ENCODE measurements at places on chromosomes 6 and 20.

- no peak for DNase-seq
Observed at GRCh38 chr6:121510568-121511177, 75.2 kb downstream of the GJA1 start.

DNA sequence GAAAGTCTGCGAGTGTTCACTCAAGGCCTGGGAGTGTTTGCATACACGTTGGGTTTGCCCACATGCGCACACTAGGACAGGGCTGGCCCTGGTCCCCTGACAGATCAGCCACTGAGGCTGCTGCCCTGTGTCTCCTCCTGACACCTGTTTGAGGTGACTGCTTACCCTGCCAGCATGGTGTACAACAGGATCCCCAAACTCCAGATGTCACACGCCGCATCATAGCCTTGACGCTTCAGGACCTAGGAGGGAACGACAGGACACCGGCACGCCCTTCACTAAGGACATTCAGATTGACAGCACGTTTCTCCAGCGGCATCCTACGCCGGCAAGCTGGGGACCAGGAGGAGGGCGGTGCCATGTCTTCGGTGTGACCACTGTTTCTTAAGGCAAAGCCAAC lies 37.0 kb upstream of the MPC1 start:
- no peak for DNase-seq

- no peak for DNase-seq
Observed at GRCh38 chr6:99607416-99608036, 893 bp downstream of the PRDM13 start.

- no peak for DNase-seq
Observed at GRCh38 chr20:56429502-56429901, 17.4 kb downstream of the CASS4 start.

GRCh38 chr6:43242908-43243663 lies at the start of gene TTBK1:
TTBK1 (plus strand) TSS chr6:43243481; CDS start chr6:43246661, 3,180 bp downstream.
- DNase-seq = peak; percentile 80

DNA sequence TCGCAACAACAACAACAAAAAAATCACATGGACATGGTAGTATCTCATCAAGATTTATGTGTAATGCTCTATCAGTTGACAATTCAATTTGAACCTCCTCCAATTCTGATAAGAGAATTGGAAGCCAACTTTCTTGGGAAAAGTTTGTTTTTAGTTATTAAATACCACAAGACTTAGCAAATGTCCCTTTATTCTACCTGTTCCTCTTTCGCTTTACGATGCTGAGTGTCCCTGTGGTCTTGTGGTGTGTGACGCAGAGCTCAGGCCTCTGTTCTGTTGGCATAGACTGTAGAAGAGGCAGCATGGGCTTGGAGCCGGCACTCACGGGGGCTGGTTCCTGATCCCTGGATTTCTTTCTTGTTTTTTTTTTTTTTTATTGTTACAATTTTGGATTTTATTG lies 76.7 kb downstream of the PSMB1 start:
- no peak for DNase-seq

- no peak for DNase-seq
Observed at GRCh38 chr20:33521461-33521860, 31.6 kb downstream of the CBFA2T2 start.

DNA sequence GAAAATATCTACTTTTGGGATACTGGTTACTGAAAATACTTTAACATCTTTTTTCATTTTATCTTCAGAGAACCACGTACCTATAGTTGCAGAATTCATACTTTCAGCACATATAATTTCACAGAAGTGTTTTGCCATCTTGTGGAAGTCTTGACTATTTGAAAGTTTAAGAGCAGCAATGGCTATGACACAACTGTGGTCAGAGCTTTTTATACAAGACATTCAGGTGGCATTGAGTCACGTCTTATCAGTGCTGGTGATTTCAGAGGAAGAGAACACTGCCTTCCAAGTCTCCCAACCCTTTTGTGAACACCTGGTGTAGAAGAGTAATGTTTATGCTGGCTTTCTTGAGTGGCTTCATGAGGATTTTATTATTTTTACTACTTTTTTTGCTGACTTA lies 171.6 kb downstream of the ARID1B start:
- peak; percentile 36 for DNase-seq

- no peak for DNase-seq
Observed at GRCh38 chr6:31157513-31158139, at the start of gene CCHCR1. CCHCR1 (minus strand) TSS chr6:31157802; CDS start chr6:31157600, 202 bp downstream.

- DNase-seq = no peak
Observed at GRCh38 chr6:130758813-130759212, 68.4 kb upstream of the SMLR1 start.

GRCh38 chr6:93176070-93176469 lies 243.3 kb downstream of the EPHA7 start:
- DNase-seq = no peak
